MG63 (cell line): ENCODE measurements at places on chromosomes 2 and 18. TPM values are rescaled to one million over a fixed set of nuclear protein-coding genes. Genes with fewer than 3 reads are reported as not detected.
A peak's percentile ranks its signal among the peaks of the same experiment; 100 is the strongest.

The ADRA2B gene
- total RNA-seq = 0.03 TPM in 1 of 2 replicates, not detected in the other

DNA sequence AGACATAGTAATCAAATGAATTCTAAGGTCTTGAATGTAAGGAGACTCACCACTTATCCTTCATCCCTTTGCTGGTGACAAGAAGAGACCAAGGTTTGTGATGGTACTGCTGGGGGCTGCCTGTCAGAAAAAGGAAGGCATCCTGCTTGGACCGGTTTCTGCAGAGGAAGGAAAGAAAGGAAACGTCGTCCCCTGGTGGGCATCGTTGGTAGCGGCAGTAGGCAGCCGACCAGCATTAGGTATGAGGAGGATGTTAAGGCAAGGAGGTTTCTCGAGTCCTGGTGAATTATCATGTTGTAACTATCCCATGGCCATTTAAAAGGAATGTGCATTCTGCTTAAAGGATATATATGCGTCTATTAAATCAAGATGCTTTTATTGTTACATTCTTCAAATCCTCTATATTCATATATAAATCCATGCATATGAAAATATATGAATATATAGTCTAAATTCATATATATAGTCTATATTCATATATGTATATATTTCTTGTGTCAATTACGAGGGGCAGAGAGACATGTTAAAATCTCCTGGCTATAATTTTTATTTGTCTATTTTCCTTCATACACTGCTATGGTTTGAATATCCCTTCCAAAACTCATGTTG, 94.4 kb upstream of the TGFA start:
- peak; percentile 44 for DNase-seq

DNA sequence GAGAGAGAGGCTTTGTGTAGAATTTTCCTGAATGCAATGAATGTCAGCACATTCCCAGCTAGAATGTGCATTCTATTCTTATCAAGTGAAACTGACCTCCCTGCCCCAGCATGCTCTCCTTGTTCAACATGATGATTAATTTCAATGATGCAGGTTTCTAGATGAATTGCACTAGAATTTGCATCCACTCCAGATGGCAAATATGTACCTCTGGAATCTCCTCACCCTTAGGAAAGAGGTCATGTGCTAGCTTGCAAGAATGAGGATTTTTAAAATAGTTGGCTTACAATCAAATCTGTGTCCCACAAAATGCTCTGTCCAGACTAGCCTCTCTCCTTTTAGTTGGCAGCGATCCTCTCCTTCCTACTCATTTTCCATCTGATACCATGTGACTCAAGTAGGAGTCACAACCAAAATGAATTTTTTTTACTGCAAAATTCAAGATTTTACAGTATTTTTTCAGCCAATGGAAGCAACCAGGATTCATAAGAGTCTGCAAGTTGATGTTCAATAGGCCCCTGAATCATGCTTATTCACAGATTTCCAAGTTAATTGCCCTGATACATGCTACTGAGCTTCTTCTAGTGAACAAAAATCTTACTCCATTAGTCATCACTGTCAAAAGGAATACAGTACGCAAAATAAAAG, 21.0 kb upstream of the STAT4 start:
- peak; percentile 64 for DNase-seq

DNA sequence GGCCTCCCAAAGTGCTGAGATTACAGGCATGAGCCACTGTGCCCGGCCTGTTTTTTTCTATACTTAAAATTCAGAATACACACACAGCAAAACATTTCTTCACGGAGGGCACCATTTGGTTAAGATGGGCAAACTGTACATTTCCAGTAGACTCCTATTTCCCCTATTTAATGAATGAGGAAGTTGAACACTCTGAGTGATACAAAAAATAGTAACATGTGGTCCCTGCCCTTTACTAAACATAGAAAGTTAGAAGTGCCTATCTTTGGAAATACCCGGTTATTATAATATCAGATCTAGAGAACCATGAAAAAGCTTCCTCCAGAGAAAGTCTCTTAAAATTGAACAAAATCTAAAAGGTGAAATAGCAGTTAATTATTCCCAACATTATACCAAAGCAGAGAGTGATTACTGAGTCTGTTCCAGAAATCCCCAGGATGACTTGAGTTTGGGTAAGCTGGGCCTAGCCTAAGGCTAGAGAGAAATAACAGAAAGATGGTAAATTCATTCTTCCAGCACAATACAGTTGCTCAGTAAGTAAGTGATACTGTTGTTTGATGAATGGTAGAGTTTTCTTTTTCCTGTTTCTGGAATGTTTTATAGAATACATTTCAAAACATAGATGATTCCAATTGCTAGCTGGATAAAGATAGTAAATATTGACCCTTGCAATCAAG, 23.3 kb upstream of the RMC1 start:
- DNase-seq = no peak

GRCh38 chr2:9693196-9693491, 62.3 kb upstream of the YWHAQ start:
- DNase-seq = peak; percentile 96

GRCh38 chr18:11096839-11097750, 52.3 kb downstream of the PIEZO2 start:
- DNase-seq = no peak

- peak; percentile 52 for DNase-seq
Observed at GRCh38 chr18:55510809-55511208, 77.2 kb downstream of the TCF4 start.
